Lung microvascular endothelial cell (primary cell): ENCODE measurements at places on chromosomes 5 and 9. TPM values are rescaled to one million over a fixed set of nuclear protein-coding genes. Genes with fewer than 3 reads are reported as not detected.

Gene SYK
- not detected in 2 replicates for total RNA-seq

Gene ANKRD18B
- total RNA-seq = under 0.01 and 0.22 TPM in 2 replicates

Gene ELOVL7
- under 0.01 TPM in 2 replicates for total RNA-seq

Gene CDKN2A
- 0.60 and 13.3 TPM in 2 replicates for total RNA-seq

Gene TESK1
- 2.8 and 6.3 TPM in 2 replicates for total RNA-seq

Gene SLC4A9
- total RNA-seq = under 0.01 TPM in 1 of 2 replicates, not detected in the other

DNA sequence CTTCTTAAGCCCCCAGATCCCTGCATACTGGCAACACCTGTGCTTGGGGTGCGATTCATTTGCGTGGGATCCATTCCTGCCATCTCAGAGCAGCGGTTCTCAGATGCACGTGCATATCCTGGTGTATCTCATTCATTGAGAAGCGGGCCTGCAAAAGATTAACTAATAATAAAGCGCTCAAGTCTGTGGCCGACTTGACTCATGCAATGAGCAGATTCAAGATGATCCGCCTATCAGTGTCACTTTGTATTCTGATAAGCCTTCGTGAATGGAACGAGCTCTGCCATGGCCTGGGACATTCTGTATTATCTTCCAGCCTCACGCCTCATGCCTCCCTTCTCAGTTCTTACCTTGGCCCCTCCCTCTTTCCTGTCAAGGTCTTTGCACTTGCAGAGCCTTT lies 22.3 kb downstream of the C1QTNF2 start:
- DNase-seq = no peak

DNA sequence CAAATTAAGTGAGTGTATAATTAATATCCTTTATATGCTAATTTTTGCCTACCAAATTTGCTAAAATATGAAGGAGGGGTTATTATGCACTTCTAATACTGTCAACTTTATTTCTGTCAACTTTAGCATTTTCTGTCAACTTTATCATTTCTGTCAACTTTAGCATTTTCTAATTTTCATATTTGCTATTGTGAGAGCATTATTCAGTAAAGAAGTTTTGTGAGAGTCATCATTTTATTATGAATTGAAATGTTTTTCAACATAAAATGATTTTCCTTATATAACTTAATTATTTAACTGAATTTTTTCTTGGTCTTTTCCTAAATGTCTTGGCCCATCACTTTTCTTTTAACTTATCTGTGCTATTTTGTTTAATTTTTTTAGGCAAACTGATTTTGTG lies 58.2 kb downstream of the FBXO4 start:
- no peak for DNase-seq

DNA sequence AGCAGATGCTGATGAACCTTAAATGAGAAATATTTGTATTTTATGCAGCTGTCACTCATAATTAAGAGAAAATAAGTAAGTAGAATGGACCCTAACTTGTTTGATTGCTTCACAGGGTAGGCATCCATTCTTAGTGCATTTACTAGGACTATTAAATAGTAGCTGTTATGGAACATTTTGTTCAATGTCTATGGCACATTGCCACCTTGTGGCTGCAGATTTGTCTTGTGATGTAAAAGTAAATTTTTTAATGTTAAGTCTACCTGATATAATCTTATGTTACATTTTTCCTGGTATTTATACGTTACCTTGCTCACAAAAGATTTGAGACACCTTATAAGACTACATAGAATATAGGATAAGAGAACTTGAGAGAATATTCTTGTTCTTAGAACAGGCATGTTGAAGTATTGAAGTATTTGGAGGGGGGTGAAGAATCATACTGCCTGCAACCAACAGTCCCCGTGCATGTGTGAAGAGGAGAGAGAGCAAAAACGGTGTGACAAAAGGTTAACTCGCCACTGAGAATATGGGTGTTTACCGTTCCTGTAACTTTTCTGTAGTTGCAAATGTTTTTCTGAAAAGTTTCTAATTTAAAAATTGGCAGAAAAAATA lies 161.1 kb downstream of the MAST4 start:
- peak; percentile 64 for DNase-seq

DNA sequence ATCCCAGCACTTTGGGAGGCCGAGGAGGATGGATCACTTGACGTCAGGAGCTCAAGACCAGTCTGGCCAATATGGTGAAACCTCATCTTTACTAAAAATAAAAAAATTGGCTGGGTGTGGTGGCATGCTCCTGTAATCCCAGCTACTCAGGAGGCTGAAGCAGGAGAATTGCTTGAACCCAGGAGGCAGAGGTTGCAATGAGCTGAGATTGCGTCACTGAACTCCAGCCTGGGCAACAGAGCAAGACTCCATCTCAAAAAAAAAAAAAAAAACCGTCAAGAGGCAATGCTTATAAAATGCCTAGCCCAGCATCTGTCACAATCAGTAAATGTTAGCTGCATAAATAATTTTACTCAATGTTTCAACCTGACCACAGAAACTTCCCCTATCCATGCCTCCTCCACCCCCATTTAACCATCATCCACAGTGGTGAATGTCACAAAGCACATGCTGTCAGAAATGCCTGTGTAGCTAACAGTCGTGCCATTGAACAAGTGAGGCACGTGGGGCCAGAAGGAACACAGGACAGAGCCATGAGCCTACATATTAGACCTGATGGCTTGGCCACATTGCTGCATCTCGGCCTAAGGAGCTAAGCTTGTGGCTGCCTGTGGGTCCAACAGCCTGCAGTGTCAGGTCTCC lies 16.8 kb upstream of the TCOF1 start:
- no peak for DNase-seq

- DNase-seq = no peak
Measured at GRCh38 chr9:117187498-117187897, 227.4 kb downstream of the ASTN2 start.

DNA sequence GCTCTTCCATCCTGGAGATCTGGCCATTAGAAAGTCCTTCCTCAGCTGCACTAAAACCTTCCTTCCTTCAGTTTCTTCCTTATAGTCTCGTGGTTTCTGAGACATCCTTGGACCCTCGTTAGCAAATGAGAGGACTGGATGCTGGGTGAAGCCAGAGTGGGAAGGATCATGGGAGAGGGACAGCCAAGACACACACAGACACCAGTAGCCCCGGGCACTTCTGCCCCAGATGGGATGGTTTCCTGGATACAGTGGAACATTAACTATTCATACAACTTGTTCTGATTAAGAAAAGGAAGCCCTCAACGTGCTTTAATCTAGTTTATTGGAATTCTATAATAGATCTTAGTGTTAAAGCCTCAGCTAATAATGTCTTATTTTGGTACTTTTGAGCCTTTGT lies 125.5 kb downstream of the SEC61B start:
- DNase-seq = no peak

DNA sequence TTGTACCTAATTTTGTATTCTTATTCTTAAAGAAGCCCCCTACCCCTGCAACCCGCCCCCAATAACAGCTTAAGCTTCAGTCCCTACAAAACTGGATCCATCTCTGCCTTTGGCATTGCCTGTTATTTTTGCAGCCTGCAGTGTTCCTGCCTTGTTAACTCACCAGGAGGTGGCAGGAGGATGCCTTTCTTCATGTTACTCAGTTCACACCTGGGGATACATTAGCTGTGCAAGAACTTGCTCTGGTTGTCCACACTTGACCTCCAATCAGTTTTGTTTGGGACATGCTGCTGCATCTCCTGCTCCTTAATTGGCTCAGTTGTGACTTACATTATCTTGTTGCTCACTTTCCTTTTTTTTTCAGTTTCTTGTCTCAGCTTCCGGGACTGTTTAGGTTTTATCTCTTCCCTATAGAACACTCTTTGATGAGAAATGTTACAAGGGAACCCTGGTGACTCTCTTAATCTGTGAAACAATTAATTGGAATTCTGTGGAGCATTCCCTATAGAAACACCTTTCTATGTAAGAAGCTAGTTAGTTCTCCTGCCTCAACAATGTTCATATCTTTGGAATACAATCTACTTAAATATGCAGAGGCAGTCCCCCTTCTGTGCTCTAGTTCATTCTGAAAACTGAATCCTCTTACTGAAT lies 467.7 kb upstream of the ACO1 start:
- no peak for DNase-seq
